HCEC 1CT (cell line): ENCODE measurements at places on chromosomes 2 and 18.

GRCh38 chr2:217739741-217740140 lies 263.1 kb downstream of the TNS1 start:
- DNase-seq, result no peak

DNA sequence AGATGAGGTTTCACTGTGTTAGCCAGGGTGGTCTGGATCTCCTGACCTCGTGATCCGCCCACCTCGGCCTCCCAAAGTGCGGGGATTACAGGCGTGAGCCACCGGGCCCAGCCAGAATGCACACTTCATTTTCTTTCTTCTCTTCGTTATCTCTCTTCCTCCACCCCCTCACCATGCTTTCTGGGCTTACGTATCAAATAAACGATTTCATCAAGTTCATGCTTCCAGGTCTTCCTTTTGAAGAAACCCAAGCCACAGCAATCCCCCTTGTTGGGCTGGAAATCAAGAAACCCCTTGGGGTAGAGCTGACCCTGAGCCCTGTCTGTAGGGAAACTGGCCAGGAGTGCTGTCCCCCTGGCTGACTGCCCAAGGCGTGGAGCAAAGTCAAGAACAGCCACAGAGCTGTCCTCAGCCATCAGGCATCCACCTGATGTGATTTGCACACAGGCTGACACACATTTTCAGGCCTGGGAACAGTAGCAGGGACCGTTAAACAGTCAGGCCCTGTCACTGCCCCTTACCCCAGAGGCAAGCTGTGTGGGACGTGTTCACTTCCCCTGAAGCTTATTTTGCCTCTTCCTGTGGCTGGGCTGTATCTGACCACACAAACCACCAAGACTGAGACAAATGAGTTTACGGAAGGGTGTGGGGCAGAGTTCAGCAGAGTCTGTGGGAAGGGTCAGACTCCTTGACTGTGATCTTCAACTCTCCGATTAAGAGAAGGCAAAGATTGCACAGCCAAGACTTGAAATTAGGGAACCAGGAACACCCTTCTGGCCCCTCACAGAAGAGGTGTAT lies 15.1 kb upstream of the NMUR1 start:
- no peak for DNase-seq

DNA sequence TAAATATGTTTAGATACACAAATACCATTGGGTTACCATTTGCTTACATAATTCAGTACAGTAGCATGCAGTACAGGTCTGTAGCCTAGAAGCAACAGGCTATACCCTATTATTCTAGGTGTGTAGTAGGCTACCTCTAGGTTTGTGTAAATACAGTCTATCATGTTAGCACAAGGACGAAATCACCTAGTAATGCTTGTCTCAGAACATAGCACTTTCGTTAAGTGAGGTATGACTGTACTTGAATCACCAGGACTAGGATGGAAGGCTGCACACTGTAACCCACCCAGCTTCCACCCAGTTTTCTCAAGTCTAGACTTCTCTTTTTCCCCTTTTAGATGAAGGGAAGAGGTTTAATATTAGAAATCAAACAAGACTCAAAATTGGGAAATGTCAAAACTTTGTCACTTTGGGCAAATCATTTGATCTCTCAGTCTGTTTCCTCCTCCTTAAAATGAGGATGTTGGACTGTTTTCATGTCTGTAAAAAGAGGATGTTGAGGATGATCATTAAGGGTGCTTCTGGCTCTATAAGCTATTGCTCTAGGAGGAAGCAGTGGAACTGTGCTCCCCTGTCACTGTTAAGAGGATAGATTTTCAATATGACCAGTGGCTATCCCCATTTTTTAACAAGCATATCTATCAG lies 3.7 kb upstream of the SOCS6 start:
- DNase-seq, result no peak

GRCh38 chr18:77065221-77065981 lies 67.2 kb downstream of the MBP start:
- DNase-seq, result peak; percentile 91

DNA sequence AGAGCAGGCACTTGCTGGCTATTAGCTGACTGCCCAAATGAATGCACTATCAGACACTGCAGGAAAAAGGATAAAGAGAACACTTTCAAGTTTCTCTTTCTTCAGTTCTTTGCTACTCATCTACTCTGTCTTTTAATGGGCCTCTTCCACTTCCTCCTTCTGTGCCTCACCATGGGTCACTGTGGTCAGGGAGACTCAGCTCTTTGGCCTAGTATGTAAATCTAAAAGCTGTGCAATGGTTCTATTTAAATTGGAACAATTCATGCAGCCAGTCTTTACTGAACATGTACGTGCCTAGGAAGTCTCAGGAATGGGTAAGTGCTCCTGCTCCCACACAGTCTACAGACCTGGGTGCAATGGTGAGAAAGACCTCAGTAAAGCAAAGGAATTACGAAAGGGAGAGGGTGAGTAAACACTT lies 79.1 kb upstream of the DNMT3A start:
- DNase-seq, result no peak

- no peak for DNase-seq
Measured at GRCh38 chr2:41771710-41772109, 276.1 kb upstream of the PKDCC start.

GRCh38 chr2:218383892-218384519 lies 1.9 kb downstream of the SLC11A1 start:
- DNase-seq, result no peak

DNA sequence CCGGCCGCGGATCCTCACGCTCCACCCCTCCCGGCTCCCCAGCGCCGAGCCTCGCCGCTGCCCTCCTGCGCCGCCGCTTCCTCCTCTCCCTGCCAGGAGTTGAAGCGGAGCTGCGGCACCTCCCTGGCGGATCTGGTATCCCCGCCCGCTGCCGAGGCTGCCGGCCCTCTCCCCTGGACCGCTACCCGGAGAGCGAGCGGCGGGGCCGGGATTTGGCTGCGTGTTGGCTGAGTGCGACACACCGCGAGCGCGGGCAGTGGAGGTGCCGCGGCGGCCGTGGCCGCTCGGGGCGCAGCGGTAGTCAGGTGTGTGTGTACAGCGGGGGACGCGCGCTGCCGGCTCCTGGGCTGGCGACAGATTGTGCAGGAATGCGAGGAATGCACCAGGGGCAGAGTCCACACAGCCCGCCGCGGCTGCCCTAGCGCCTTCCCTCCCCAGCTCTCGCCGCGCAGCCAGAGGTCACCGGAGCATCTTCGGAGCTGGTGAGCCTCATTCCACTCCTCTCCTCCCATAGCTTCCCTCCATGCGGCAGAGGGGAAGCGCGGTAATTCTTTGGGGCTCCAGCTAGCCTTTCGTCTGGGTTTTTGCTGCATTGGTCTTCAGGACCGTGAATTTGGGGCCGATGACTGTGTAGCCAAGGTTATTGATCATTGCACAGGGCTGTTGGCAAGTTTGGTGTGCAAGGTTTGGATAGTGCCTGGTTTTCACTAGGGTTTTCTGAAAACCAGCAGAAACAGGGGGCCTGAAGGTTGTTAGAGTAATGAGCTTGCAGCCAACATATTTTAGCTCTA lies 1.3 kb downstream of the PKP4 start:
- peak; percentile 65 for DNase-seq

- DNase-seq, result peak; percentile 92
Measured at GRCh38 chr2:162242586-162243280, 512 bp downstream of the FAP start.

- peak; percentile 80 for DNase-seq
Measured at GRCh38 chr2:200624658-200625057, 38.8 kb downstream of the AOX1 start.

DNA sequence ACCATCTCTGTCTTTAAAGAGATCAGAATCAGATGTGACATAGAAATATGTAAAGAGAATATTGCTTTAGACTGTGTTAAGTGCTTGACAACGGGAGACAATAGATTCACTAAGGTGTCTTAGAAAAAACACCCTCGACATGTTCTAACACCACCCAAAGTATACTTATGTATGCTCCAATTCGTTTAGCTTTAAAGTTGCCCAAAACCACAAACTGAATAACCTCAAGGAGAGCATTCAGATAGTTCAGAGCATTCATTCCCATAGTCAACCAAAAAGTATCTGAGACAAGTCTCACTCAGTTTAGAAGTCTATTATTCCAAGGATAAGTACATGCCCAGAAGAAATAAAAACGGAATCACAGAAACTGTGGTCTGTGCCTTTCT lies 96.4 kb downstream of the KYNU start:
- DNase-seq, result no peak

DNA sequence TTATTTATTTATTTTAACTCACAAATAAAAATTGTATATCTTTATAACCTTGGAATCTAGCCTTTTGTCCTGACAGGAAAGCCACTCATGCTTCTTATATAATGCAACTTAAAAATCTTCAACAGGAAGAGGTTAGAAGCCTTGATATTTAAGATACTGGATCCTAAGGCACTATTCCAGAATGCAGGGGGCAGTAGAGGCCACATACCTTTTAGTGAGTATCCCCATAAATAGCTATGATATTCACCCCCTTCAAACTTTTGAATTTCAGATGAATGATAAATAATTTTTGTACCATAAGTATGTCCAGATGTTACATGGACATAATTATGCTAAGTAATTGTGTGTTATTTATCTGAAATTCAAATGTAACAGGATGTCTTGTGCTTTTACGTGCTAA lies 592.7 kb upstream of the VRK2 start:
- DNase-seq, result peak; percentile 54

GRCh38 chr2:63698786-63699548 lies 110.2 kb downstream of the MDH1 start:
- peak; percentile 93 for DNase-seq

DNA sequence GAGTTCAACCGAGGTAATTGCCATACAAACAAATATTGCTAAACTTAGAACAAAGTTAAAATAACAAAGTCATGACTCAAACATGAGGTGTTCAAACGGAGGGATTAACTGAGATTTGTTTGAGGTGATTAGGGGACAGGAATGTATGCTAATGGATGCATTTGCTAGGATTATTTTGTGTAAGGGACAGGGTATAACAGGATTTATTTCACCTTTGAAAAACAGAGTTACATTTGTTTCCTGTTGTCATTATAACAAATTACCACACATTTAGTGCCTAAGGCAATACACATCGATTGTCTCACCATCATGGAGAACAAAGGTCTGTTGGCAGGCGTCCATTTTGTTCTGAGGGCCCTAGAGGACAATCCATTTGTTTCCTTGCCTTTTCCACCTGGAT lies 304.3 kb upstream of the CNTNAP5 start:
- DNase-seq, result no peak

- DNase-seq, result no peak
Measured at GRCh38 chr2:237297421-237298150, 116.4 kb downstream of the COL6A3 start.

- peak; percentile 63 for DNase-seq
Measured at GRCh38 chr2:217316743-217317142, 456.9 kb upstream of the TNP1 start.

DNA sequence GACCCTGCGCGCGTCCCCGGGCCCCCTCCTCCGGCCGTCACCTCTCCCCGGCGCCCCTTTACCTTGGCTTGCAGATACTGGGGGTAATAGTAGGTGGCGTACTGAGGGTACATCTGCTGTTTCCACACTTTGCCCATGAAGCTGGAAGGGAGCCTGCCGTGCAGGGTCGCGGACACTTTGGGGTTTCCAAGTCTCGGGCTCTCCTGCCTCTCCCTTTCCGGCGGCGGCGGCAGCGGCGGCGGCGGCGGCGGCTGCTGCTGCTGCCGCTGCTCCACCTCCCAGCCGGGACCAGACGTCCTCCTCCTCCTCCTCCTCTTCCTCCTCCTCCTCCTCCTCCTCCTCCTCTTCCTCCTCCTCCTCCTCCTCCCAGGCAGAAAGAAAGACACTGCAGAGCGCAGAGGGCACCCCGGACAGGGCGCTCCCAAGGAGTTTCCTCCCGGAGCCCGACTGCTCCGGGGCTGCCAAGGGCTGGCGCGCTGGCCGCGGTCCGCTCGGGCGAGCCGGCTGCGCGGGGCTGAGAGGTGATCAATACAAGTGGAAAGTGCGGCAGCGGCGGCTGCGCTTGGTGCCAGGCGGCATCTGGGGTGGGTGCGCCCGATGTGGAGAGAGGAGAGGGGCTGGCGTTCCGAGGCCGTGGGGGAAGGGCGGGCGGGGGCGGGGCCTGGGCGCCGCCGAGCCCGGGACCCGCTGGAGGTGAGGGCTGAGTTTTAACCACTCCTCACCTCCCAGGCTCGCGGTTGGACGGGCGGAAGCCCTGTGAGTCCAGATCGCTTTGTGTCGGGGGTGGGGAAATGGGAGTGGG lies at the start of gene RBMS1:
RBMS1 (minus strand) TSS at position 581 of the 802 bp plus-strand sequence; CDS start at position 137, 444 bp downstream.
- DNase-seq, result peak; percentile 65

DNA sequence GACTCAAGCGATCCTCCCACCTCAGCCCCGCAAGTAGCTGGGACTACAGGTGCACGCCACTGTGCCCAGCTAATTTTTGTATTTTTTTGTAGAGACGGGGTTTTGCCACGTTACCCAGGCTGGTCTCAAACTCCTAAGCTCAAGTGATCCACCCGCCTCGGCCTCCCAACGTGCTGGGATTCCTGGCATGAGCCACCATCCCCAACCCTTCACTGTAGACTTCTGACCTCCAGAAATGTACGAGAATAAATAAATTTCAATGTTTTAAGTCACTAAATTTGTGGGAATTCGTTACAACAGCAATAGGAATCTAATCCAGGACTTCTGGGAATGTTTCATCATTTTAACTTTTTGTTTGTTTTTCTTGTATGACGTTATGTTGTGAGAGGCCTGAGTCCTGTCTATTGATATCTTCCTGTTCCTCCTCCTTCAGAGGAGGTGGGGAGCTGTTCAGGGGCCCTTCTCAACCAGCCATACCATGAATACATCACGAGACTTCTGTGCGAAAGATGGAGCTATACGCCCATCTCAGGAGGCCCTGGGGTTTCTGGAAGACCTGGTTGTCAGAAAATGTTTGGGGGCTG lies 40.0 kb downstream of the TEX44 start:
- DNase-seq, result peak; percentile 90

DNA sequence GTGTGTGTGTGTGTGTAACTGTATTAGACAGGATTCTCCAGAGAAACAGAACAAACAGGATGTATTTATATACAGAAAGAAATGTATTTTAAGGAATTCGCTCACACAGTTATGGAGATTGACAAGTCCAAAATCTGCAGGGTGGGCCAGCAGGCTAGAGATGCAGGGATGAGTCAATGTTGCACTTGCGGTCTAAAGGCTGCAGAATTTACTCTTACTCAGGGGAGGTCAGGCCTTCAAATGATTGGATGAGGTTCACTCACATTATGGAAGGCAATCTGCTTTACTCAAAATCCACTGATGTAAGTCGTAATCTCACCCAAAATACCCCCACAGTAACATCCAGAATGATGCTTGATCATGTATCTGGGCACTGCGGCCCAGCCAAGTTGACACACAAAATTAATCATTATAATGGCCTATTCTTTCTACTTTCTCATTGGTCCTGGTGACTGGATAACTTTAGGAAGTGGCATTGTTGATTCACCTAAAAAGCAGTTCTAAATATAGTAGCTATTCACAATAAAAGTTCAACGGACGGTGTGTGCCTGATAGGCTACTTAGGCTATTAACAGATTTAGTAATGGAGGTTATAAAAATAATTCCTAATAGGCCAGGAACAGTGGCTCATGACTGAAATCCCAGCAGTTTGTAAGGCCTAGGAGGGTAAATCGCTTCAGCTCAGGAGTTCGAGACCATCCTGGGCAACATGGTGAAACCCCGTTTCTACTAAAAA lies 40.6 kb upstream of the ACYP2 start:
- DNase-seq, result no peak
